ENCODE measurements at places on chromosomes 11 and 22.

- DNase-seq: no peak
Measured at GRCh38 chr11:2991452-2992233, 486 bp downstream of the NAP1L4 start.

DNA sequence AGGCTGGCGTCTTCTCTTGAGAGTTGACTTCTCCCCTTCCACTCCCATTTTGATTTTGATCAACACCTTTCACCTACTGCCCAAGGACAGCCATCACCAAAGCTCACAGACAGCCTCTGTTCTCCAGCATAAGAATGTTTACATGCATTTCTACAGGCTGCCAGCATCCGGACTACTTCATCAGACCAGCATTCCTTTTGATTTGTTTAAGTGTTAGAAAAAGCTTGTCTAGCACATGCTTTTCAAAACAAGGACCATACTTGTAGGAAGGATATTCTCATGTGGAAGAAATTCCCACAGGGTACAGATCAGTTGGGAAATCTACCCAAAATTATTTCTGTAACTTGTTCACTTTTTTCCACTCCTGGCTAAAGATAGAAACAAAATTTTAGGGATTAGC lies 6.2 kb upstream of the KCNA4 start:
- DNase-seq: no peak

DNA sequence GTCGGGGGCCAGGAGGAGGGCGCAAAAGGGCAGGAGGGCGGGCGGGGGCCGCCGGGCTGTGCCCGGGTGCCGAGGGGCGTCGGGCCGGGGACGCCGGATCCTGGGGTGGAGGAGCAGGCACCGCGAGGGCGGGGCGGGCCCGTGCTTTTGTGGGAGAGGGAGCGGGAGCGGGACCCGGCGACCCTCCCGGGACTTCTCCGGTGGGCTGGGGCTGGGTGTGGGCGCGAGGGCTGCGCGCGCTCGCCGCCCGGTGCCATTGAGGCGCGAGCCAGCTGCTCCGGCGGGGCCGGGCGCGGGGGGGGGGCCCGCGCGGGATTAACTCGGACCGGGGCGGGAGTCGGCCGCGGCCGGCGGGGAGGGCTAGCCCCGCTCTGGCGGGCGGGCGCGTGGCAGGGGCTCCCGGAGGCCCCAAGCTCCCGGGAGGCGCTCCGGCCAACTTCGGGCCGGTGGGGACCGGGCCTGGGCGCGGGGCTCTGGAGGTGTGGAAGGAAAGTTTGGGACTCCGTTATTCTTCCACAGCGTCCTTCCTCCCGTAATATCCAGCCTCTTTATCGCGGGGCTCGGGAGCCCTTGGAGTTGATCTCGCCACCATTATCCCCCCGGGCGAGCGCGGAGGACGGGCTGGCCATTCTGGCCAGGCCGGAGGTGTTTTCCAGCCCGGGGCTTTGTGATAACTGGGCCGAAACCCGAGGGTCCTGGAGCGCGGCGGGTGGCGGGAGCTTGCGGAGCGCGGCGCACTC lies 936 bp downstream of the CECR2 start:
- no peak for DNase-seq

DNA sequence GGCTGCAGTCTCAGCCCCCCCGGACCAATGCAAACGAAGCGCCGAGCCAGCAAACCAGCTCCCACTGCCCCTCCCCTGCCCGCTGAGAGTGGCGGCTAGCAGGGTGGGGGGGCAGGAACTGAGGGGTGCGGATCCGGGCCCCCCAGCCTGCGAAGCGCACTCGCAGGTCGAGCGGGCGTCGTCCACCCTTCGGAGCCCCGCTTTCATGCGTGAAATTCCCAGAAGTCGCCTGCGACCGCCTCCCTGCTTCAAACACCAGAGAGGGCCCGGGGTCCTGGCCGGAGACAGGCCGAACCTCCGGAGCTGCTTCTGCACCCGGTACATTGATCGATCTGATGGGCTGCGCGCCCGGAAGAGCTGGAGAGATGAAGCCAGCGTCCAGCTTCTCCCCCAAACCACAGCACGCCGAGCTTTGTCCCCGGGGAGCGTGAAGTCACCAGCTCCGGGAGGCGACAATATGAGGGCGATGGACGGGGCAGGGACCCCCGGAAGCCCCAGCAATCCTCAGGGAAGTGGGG lies 646 bp upstream of the PATZ1 start:
- no peak for DNase-seq

DNA sequence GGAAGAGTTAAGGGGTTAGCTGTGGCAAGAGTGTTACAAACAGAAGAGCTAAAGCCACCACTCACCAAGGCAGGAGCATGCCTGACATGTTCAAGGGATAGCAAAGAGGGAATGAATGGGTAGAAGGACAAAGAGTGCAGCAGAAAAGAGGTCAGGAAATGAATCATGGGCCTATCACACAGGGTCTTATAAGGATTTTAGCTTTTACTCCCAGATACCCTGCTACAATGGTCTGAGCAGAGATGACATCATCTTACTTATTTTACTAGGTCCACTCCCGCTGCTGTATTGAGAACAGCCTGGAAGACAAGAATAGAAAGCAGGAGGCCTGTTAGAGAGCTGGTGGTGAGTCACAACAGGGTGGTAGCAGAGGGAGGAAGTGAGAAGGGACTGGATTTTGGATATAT lies 9.8 kb downstream of the TRAF6 start:
- no peak for DNase-seq

- no peak for DNase-seq
Measured at GRCh38 chr22:32327596-32328171, 30.0 kb upstream of the RFPL3 start.

GRCh38 chr11:117839380-117839881 lies 14.9 kb upstream of the FXYD2 start:
- DNase-seq: no peak

- DNase-seq: no peak
Measured at GRCh38 chr22:25542191-25542590, 22.3 kb upstream of the GRK3 start.

- no peak for DNase-seq
Measured at GRCh38 chr22:39185601-39186012, 33.1 kb upstream of the CBX7 start.

- no peak for DNase-seq
Measured at GRCh38 chr11:131993246-131993645, 622.8 kb downstream of the NTM start.

DNA sequence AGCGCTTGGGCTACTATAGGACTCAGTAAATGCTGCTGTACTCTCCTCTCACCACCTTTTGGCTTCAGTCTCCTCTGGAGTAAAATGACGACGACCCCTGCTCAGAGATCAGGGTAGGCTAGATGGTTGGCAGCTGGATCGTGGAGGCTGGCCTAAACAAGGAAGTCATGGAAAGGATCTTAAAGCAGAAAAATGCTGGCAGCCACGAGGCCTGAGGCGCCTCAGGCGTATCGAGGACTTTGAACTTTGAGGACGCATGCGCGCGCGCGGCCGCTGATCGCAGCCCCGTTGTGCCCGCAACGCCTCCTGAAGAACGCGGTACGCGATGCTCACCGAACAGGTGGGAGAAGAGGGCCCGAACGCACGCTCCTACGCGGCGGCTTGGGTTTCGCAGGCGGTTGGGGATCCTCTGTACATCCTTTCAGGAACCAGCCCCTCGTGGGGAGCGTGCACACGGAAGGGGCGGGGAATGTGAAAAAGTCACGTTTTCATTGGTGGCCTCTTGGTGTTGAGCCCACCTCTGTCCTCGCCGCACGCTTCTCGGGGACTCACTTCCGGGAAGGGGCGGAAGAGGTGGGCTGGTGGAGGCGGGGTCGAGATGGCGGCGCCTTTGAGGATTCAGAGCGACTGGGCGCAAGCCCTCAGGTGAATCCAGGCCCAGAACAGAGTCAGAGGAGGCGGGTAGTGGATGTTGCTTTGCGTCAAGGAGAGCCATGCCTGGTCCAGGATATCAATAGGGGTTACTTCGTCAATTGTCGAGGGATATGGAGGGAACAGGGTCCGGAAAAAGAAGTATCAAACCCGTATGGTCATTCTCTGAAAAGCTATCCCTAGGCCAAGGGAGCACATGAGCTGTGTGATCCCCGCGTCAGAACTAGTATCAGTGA lies at the start of the genes COA4 and PAAF1:
COA4 (minus strand) TSS at position 423 of the 887 bp plus-strand sequence. CDS start 3,468 bp downstream, outside the sequence.
PAAF1 (plus strand) TSS at position 576 of the 887 bp plus-strand sequence; CDS start at position 599, 23 bp downstream.
- DNase-seq: peak; percentile 97

DNA sequence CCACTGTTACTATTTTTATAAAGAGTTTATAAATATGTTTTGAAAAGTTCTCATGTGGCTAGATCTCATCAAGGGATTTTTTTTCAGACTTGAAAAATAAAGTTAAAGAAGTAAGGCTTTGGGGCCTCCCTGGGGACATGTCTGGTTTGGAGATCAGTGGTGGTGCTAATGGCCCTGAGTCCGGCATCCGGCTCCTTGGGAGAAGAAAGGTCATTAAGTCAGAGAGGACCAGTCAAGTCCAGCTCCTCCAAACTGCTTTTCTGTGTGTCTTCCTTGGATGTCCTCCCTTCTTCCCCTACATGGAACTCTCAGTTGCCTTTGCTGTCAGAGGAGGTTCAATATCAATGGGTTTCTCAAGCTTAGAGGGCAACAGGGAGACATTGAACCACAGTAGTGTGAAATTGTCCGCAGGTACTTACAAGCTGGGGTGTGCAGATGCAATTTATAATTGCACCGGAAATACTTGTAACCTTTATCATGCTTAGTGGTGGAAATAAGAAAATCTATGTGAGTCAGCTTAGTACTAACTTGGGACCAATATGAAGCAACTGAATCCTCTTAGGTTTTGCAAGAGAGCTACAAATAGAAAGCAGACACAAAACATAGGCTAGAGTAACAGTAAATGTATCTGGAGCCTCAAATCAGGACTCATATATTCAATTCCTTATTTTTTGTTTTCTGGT lies 144.3 kb downstream of the TEAD1 start:
- no peak for DNase-seq

DNA sequence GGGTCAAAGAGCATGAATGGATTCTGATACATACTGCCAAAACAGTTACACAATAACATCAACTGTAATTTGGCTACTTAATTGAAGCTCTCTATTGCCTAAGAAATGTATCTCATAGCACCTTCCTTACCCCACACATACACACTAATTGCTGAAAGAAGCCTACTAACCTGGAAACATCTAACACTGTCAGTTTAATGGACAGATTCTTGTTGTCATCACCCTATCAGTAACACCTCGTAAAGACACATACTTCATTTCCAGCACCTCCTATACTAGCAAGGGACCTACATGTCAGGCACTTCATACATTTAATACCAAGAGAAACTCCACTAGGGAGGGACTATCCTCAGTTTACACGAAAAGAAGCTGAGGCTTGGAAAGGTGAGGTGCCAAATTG lies 9.9 kb downstream of the NAP1L4 start:
- DNase-seq: no peak

DNA sequence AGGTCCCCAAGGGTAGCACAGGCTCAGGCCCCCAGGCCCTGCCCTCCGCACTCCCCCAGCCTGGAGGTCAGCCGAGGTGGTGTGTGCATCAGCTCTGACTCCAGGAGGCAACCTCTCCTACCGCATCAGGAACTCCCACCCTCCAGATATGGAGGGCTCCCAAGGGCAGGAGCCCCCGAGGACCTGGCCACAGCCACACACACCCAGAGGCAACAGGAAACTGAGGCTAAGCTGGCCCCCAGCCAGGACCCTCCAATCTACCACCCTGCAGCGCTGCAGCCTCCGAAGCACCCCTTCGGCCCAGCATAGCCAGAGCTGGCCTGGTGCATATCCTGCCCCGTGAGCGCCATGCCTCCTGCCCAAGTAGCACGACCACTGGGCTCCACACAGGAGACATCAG lies 104.0 kb downstream of the MED15 start:
- no peak for DNase-seq

- DNase-seq: no peak
Measured at GRCh38 chr22:25680956-25681355, 61.0 kb upstream of the MYO18B start.

- DNase-seq: no peak
Measured at GRCh38 chr11:859394-860131, 16.9 kb downstream of the TSPAN4 start.

GRCh38 chr11:118306556-118306955 lies 2.0 kb downstream of the CD3E start:
- DNase-seq: no peak

GRCh38 chr22:26672060-26672471 lies 14.7 kb downstream of the MIAT start:
- DNase-seq: no peak

GRCh38 chr11:134407321-134407828 lies 4.7 kb downstream of the B3GAT1 start:
- no peak for DNase-seq

GRCh38 chr11:31995525-31996094 lies 95.3 kb upstream of the RCN1 start:
- DNase-seq: peak; percentile 26

DNA sequence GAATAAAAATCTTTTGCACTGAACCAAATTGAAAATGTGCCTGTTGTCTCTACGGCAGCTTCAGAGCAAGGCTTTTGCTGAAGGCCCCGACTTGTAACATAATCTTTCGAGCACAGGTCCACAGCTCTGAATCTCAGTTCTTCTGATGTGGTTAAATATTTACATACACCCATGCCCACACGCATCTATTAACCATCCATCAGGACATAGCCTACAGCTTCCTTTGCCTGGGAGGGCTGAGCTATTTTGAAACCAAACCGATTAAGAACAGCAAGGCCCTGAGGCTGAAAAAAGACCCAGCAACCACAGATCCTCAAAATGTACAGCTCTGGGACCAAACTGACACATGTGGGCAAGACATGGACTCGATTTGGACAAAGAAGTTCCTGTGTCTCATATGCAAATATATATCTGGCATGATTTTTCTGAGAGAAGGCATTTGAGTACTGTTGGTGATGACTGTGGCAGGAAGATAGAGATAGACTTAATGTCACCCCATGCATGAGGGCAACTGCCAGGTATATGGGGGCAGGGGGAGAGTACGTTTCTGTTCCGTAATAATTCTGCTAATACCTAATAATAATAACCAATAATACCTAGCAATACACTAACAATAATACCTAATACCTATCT lies 322.7 kb upstream of the PLET1 start:
- DNase-seq: peak; percentile 99

DNA sequence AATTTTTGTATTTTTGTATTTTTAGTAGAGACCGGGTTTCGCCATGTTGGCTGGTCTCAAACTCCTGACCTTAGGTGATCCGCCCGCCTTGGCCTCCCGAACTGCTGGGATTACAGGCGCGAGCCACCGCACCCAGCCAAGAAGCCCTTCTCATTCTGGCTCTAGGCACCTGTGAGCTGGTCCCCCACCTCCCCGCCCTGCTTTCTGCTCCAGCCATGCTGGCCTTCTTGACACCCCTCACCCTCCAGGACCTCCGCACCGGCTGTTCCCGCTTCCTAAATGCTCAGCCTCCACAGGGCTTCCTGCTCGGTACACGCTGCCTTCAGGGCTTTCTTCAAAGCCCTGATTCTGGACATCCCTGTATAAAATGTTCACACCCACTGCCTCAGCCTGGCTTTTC lies 5.5 kb upstream of the FXYD2 start:
- DNase-seq: no peak

- peak; percentile 94 for DNase-seq
Measured at GRCh38 chr22:36860821-36861659, at the start of gene NCF4. Gene NCF4, plus strand, starts transcription at chr22:36861006. Its CDS starts 166 bp downstream, at chr22:36861172.

DNA sequence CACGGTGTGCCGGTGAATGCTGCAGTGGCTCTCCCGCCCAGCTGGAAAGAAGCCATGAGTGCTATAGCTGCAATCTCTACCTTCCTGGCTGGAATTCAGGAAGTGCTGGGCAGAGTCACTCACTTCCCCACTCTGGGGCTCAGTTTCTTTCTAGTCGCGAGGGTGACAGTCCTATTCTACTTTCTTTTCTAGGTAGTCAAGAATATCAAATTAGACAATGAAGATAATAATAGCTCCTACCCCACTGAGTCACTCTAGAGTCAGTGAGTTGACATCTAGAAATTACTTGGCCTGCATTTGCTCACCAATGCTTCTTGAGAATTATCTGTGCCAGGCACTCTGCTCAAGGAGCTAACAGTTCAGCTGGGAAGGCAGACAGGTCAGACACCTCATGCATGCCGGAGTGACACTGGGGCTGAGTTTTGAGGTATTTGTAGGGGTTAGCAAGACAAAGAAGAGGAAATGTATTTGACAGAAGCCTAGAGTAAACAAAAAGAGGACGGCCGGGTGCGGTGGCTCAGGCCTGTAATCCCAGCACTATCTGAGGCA lies 3.2 kb downstream of the CENPM start:
- no peak for DNase-seq

All from GM12878 (cell line).